ENCODE measurements at places on chromosomes 12 and 14. TPM values are rescaled to one million over a fixed set of nuclear protein-coding genes. Genes with fewer than 3 reads are reported as not detected.

- H3K27ac ChIP-seq, result no peak overlapping the region
- H3K4me3 ChIP-seq, result no peak overlapping the region
- no peaks in the 10 kb centered on the region for H3K4me1 ChIP-seq
- no peaks in the 10 kb centered on the region for H3K36me3 ChIP-seq
These were observed 65.2 kb upstream of the HSPB8 start for GRCh38 chr12:119113496-119113986.

DNA sequence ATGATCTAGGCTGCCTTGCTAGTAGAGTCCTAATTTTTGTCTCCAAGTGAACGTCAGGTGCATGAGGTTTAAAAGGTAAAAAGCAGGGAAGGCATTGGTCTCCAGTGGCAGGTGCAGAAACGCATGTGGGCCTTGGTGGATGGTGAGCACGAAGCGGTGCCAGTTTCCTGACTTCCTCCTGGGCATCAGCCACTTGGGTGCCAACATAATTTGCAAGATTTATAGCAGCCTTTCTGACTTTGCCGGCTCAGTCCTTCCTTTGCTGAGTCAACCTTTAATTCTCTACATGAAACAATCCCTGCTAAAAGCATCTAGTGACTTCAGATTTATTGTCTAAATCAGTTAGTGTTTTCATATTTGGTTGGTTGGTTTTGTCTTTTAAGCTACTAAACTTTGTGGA is 355.7 kb upstream of the TMEM132C start:
- H3K36me3 ChIP-seq, result no peaks in the 10 kb centered on the region
- H3K27ac ChIP-seq, result no peak overlapping the region
- DNase-seq, result no peak
- no peaks in the 10 kb centered on the region for H3K4me1 ChIP-seq

The KLHDC2 gene
- polyA plus RNA-seq, result 102 TPM

- peaks cover 3% of the 10 kb centered on the region for H3K4me1 ChIP-seq
- no peak overlapping the region for H3K27ac ChIP-seq
- H3K4me3 ChIP-seq, result no peak overlapping the region
- H3K36me3 ChIP-seq, result no peaks in the 10 kb centered on the region
- H3K27me3 ChIP-seq, result no peaks in the 10 kb centered on the region
These were observed 161.0 kb downstream of the SAMD4A start for GRCh38 chr14:54727929-54728328.

The ADAM21 gene
- polyA plus RNA-seq, result 0.66 TPM

DNA sequence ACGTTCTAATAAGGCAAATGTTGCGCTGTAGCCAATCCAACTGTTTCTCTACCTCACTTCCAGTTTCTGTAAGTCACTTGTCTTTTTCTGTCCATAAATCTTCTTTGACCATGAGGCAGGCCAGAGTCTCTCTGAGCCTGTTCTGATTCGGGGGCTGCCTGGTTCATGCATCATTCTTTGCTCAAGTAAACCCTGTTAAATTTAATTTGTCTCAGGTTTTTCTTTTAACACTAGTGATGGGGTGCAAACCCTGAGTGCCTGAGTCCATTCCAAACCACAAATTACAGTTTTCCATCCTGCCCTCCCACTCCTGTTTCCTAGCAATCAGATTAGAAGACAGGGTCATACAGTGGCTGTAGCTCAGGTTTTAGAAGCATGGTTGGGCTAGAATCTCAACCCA is 41.9 kb downstream of the VWF start:
- peaks cover 14% of the 10 kb centered on the region for H3K4me1 ChIP-seq
- H3K27me3 ChIP-seq, result no peaks in the 10 kb centered on the region
- no peak overlapping the region for H3K4me3 ChIP-seq
- no peaks in the 10 kb centered on the region for H3K36me3 ChIP-seq
